ENCODE measurements at places on chromosomes 6 and 20. TPM values are rescaled to one million over a fixed set of nuclear protein-coding genes. Genes with fewer than 3 reads are reported as not detected.
A peak's percentile ranks its signal among the peaks of the same experiment; 100 is the strongest.

The PRPH2 gene
- total RNA-seq: 5.0 TPM

The TMEM200A gene
- total RNA-seq: 34.0 TPM

The CYP24A1 gene
- total RNA-seq: not detected

The EIF6 gene
- total RNA-seq: 58.3 TPM

The CRYBG1 gene
- 0.31 TPM for total RNA-seq

The KIF25 gene
- total RNA-seq: not detected

The NKX2-2 gene
- 0.31 TPM for total RNA-seq

The PDYN gene
- not detected for total RNA-seq

DNA sequence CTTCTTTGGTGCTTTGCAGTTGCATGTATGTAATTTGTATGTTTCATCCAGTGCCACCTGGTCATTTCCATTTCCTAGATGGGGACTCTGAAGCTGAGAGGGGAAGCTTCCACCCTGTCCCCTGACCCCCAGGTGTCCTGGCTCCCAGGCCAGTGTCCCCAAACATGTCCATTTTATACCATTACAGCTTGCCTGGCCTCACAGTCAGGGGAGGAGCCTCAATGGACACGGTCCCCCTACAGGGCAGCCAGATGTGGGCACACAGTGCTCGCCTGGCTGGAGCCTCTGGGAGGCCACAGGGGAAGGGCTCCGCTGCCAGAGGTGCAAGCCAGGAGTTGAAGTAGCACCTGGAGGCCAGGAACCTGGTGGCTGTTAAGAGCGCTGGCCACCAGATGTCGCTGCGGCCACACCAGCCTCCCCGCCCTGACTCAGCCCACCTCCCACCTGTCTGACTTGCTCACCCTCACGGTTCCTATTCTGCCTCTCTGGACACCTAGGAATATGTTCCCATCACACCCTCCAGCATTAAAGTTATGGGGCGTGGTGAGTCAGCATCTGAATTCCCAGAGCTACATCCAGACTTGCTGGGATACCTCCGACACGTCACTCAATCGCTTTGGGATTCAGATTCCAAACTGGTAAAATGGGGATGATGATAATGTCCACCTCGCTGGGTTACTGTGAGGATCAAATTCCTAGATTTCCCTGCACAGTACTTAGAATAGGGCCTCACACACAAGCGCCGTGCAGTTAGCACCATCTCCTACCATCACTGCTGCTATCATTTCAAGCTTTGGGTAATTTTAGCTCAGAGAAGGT lies 107.4 kb downstream of the SULF2 start:
- no peak for DNase-seq

GRCh38 chr20:17872434-17872833 lies 96.2 kb downstream of the SNX5 start:
- no peak for DNase-seq

GRCh38 chr6:28816339-28816908 lies 107.4 kb downstream of the TRIM27 start:
- DNase-seq: no peak

DNA sequence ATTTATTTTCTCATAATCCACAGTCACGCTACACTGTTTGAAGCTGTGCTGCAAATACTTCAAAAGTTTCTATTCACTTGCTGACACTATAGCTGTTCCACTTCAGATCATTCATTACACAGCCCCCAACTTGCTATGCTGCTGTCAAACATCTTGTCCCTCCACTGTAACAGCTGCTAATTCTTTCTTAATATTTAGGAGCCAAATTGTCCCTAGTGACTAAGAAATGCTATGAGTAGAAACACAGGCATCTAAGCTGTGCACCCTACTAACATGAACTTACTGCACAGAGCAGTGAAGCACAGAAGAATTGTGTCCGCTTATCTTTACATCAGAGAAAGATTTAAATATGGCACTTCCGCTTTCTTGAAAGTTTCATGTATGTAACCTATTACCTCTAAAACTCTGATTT lies 91.3 kb downstream of the PDE10A start:
- no peak for DNase-seq

GRCh38 chr6:105515054-105515453 lies 112.2 kb upstream of the PREP start:
- DNase-seq: no peak

GRCh38 chr6:149846321-149846720 lies 17.8 kb downstream of the LRP11 start:
- DNase-seq: peak; percentile 19

DNA sequence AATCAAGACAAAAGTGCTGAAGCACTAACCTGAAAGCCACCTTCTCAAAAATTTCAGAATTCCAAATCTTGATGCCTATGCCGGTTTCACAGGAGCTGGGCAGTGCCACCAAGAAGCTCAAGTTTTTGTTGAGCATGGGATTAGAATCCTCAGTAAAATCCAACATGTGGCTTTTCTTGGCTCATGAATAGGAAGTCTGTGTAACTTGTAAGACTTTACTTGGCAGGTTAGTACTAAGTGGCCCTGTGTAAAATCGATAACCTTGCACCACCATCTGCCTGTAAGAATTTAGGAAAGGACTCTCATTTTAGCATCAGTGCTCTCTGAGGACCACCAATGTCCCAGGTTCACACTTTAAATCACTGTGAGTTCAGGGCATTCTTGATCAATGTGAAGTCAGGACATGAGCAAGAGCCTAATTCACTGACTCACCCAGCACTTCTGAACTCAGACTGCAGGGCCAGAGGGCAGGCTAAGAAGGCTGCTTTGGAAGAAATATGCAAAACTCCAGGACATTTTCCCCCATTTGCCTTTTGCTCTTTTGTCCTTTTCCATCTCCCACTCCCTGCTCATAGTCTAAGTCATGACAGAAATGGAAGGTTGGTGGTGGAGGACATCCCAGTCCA lies 113.2 kb downstream of the EDN1 start:
- no peak for DNase-seq

DNA sequence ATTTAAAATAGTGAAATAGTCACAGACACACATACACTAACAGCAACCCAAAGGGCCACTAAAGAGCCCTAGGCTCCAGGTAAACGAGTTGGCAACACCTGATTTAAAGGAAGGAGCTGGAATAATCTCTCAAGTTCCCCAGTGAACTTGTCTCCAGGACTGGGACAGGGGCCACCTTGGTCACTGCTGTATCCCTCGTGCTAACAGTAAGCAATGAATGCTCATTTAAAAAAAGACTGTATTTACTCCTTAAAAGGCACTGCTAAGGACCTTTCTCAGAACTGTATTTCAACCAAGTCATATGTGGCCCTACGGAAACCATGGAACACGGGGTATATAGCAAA lies 1.3 kb downstream of the DIDO1 start:
- no peak for DNase-seq

- no peak for DNase-seq
Observed at GRCh38 chr6:125942672-125943527, 13.7 kb upstream of the HINT3 start.

DNA sequence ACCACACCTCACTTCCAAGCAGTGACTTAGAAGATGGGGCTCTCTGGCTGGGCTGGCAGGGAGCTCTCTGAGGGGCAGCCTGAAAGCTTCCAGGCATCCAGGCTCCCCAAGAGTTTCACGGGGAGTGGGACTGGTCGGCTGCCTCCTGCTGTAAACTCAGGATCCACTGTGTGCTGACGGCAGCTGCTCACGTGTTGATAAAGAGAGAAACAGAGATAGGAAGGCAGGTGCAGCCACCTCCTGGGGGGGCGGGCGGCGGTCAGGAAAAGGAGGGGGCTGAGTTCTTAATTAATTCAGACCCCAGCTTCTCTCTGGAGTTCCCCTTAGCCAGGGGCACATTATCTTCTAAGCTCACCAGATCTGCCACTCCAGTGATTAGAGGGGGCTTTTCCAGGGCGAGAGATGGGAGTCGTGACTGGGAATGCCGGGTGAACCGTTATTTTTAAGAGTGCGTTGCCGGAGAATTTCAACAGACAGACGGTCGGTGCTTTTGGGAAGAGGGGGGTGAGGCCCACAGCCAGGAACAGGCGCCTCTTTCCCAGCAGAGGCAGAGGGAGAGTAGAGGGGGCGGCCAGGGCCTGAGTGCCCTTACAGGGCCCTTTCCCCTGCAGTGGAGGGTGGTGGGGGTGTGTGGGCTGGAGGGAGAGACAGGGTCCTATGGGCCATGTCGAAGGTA lies 70.9 kb downstream of the CD40 start:
- no peak for DNase-seq

DNA sequence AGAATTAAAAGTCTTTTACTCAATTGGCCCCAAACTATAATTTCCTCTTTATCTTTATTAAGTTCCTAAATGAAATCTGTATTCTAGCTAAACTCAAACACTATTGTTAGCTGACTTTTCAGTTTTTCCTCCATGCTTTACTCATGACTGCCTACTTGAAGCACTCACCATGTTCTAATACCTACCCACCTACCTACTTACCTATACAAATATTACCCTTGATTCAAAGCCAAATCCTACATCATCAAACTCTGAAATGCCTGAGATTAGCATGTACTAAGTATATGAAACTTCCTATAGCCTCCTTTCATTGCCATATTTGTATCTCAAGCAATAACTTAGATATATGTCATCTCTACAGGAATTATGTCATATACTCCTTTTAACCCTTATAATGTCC lies 259.7 kb downstream of the HDGFL1 start:
- DNase-seq: no peak

GRCh38 chr20:51876313-51876940 lies 74.1 kb upstream of the SALL4 start:
- no peak for DNase-seq

DNA sequence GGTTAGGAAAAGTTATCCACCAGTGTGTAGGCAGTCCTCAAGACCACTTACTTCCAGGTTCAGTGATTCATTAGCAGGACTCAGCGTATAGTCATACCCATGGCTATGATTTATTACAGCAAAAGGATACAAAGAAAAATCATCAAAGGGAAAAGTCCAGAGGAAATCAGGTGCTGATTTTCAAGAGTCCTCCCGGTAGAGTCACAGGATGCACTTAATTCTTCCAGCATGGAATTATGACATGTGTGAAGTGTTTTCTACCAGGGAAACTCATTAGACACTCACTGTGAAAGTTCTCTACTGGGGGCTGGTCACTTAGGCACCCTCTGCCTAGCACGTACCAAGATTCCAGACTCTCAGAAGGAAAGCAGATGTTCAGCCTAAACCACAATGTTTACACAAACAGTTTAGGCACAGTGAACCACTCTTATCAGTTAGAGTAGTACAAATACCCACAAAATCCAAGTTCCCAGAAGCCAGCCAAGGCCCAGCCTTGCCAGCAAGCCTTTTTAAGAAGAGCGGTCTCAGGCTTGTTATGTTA lies 10.2 kb downstream of the WFDC3 start:
- no peak for DNase-seq

DNA sequence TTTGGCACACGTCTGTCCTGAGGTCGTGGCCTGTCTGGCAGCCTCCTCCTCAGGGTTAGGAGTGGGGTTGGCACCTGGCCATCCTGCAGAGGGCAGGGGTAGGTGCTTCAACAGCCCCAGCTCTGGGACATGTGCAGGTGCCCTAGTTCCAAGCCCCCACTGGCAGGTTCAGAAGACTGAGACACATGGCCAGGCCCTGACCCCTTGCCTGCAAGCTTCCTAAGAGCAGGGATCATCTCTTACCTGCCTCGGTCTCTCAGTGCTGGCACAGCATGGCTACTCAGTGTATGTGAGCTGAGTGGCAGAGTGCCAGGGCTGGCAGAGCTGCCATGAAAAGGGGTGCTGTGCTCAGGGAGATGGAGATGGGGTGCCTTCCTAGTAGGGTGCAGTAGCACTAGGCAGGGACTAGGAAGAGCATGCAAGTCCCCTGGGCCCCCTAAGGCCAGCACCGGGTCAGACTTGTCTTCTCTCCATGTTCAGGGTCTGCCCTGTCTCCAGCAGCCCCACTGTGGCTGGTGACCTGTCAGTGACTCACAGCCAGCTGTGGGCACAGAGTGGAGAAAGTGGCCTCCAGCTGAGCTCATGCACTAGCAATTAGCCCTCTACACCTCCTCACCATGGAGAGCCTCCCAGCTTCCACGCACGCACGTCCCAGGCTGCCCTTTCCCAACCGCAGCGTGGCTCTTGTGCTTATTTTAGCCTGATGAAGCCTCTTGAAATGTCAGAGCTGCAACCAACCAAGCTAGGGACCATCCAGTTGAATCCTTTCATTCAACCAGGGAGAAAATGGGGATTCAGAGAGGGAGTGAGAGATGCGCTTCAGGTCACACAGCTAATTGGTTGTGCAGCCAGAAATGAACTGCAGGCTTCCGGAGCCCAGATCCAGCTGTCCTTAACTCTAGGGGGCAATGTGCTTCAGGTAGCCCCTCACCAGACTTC lies 116.6 kb downstream of the MRPL14 start:
- DNase-seq: no peak

- DNase-seq: no peak
Observed at GRCh38 chr6:166955865-166956443, 396 bp downstream of the RNASET2 start.

- DNase-seq: no peak
Observed at GRCh38 chr6:170149681-170150589, 140.9 kb downstream of the DLL1 start.

All from occipital lobe (tissue), 3 donors.